Stimulated activated CD8-positive, alpha-beta memory T cell treated with anti-CD3 and anti-CD28 coated beads, Interleukin-15, amount 100 ng/mL, for 4 hours (primary cell): ENCODE measurements at places on chromosomes 5 and 9.

- DNase-seq = no peak
Measured at GRCh38 chr9:68933434-68934328, 80.2 kb downstream of the PRKACG start.

DNA sequence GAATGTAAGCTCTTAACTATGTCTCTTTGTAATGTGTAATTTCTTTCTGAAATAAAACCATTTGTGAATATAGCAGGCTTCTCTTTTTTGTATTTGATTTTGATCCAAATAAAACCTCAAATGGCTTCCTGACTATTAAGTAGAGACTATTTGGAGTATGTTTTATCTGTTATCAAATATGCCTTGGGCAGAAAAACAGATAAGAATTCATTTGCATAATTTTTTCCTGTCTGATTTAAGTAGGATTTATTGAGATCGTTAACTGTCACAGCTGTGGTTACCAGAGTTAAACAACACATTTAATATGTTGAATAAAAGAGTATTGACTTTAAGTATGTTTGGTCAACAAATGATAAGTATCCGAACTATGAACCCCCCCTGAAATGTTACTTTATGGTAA, 104.9 kb downstream of the MELK start:
- no peak for DNase-seq

GRCh38 chr9:69945671-69946141, 97.9 kb upstream of the MAMDC2 start:
- no peak for DNase-seq

- no peak for DNase-seq
Measured at GRCh38 chr5:166507810-166508425, 1783.5 kb upstream of the WWC1 start.

DNA sequence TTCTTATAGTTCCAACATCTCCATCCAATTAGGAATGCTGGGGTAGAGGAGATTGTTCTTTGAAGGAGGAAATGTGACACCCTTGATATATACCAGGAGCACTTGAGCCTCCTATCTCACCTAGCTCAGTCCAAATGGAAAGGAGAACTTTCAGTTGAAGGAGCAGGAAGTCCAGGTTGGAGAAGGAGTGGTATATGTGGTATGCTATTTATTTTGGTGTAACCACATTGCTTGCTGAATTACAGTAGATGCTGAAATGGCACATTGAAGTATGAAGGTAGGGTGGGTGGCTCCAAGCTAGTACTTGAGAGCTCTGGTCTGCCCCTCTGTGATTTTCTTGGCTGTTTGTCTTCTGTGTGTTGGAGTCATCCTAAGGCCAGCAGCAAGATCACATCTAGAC, 6.1 kb downstream of the CSNK1G3 start:
- no peak for DNase-seq

DNA sequence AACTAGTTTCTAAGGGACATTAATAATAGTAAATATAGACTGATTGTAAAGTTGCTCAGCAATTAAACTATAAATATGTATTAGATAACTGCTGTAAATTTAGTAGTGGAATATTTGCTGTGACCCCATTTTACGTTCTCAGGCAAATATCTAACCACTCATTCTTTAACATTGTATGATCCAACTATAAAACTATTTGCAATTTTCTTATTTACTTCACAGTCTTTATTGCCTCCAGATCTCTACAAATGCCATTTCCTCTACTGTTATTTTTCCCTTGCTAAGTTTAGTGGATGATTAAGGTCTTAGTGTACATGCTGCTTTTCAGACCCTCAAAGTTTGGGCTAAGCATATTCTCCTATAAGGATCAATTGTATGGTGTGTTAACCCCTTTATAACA, 526.2 kb upstream of the ST8SIA4 start:
- no peak for DNase-seq

- no peak for DNase-seq
Measured at GRCh38 chr5:14373685-14374084, 207.9 kb upstream of the OTULINL start.

- no peak for DNase-seq
Measured at GRCh38 chr5:58934629-58935097, 351.8 kb downstream of the RAB3C start.

- no peak for DNase-seq
Measured at GRCh38 chr5:41364346-41364745, 146.1 kb downstream of the PLCXD3 start.

DNA sequence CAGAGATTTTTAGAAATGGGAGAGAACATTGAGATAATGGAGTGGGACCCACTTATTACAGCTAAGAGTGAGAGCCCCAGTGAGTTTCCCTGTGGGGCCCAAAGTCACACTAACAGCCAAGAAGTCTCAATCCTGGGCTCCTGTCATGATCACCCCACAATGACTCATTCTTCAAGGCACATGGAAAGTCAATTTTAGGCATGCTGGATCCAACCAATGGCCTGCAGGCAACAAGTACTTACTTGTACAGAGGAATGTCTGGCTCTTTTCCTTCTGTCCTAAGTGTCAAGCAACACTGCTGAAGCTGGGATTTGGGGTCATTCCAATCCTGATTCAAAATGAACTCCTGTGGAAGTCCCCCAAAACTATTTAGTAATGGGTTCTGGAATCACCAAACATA, 123.1 kb downstream of the DROSHA start:
- DNase-seq = no peak

GRCh38 chr5:10577371-10578292, 13.8 kb downstream of the ANKRD33B start:
- no peak for DNase-seq

DNA sequence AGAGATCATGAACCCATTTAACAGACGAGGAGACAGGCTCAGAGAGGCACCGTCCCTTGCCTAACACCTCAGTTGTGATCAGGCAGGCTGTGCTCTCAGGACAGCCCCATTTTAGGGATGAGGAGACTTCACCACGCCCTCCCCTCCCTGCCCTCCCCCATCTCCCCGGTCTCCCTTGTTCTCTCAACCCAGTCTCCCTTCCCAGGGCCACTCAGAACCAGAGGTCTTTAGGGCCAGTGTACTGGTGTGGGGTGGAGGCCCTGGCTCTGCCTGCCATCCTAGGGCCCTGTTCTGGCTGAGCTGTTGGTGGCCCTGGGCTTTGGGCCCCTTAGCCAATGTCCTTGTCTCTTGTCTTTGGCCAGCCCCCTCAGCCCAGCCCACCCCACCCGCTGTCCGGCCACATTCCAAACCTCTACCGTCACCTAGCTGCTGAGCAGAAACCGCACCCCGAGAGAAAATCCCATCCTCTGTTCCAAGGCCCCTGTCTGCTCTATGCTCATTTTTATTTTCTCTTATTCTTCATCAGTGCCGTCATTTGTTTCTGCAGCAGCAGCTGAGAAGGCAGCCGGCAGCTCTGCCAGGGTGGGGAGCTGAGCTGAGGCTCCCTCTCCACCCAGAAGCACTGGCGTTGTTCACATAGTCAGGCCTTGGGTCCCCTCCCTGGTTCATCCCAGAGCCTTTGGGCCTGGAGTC, 33.9 kb downstream of the OLFML2A start:
- no peak for DNase-seq

DNA sequence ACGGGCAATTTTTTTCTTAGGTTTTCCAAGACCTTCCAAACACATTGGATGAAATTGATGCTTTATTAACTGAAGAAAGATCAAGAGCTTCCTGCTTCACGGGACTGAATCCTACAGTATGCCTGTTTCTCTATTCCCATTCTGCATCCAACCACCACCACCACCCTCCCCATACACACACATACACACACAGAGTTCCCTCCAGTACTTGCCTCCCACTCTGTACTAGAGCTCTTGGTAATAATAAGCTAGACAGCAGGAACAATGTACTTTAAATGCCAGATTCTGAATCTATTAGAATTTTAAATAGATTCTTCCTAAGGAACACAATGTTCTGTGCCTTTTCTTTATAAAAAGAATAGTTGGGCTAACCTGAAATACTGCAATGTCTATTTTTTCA, 67.4 kb downstream of the KLF9 start:
- no peak for DNase-seq

DNA sequence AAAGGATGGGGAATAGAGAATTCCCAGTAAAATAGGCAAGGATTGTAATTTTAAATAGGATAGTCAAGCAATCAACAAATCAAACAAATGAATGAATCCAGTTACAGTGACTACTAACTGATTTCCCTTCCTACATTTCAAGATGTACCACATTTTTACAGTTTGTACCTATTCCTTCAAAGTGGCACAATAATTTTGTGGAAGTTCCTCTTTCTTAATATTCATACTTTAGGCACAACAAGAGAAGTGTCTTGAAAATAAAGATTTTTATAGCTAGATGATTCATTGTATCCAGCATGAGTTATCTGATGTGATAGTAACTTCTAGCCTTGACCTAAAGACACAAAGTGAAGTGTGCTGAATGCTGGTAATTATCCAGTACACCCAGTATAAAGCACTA, 122.2 kb upstream of the ACOT12 start:
- no peak for DNase-seq

DNA sequence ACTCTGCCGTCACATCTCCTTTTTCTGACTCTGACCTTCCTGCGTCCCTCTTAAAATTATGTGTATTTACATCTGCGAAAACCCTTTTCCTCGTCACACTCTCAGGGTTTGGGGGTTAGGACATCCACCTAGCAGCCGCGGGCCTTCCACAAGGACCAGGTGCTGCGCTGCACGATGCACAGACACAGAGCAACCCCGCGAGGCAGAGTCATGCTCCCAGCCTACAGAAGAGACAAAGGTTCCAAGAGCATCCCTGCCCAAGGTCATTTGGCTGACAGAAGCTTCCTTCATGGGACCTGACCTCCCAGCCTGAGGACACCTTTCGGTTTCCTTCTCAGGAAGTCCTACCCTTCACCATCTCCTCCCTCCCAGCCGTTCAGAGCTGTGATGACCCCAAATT, 118.6 kb upstream of the SARDH start:
- DNase-seq = no peak

DNA sequence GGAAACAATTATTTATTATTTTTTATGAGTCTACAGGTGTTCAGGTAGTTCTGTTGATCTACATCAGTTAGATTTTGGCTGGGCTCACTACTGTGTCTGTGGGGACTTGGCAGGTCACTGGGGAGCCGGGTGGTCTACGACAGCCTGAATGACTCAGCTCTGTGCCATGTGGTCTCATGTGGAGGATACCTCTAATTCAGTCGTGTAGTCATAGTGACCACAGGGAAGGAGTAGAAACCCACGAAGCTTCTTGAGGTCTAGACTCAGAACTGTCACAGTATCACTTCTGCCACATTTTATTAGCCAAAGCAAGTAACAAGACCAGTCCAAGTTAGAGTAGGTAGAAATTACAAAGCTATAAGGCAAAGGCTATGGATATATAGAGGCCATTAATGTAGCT, 64.7 kb upstream of the GRAMD2B start:
- DNase-seq = no peak

GRCh38 chr9:108182950-108183381, 672.8 kb downstream of the ACTL7B start:
- no peak for DNase-seq

DNA sequence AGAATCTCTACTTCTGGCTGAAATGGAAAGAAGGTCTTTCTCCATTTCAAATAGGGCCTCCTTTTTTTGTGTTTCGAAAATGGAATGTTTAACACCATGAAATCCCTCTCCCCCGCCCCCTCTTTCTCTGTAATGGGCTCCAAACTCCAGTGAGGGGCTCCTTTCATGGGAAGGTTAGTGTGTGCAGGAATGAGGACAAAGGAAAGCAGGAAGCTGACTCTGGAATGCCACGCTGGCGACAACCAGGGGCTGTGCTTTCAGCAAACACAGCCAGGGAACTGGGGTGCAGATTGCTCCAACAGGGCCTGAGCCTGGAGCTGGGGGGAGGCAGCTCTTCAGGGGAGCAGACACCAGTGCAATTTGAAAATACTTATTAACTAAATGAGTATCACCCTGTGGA, 82.8 kb downstream of the CRB2 start:
- DNase-seq = no peak

- no peak for DNase-seq
Measured at GRCh38 chr9:7691909-7692308, 107.7 kb downstream of the DMAC1 start.

DNA sequence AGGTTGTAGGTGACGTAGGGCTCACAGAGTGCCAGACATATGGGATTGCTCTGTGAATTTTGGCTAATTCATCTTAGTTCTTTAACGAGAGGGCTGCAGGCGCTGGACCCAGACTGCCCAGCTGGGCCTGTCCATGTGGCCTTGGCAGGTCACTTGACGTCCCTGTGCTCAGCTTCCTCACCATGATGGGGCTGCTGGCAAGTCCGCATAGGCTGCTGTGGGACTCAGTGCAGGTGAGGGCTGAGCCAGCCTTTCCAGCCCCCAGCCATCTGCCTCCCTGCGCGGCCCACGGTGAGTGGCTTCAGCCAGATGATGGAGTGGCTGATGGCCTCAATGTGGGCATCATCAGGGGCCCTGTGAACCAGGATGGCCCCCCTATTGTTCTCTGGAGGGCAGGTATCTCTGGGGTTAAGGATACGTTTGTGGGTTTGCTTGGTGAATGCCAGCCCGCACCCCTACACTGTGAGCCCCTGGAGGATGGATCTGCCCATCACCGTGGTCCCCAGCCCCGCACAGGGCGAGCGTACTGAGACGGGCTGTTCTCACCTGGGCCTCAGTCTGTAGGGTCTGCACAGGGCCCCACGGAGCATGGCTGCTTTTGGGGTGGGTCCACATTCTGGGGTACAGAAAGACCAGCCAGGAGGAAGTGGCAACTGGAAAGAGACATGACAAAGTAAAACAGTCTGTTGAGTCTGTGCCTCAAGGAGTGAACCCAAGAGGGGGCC, 3.7 kb downstream of the CARD19 start:
- no peak for DNase-seq

- DNase-seq = no peak
Measured at GRCh38 chr5:10914741-10915480, 153.9 kb upstream of the DAP start.

GRCh38 chr9:111925017-111925770, 28.6 kb downstream of the UGCG start:
- no peak for DNase-seq

DNA sequence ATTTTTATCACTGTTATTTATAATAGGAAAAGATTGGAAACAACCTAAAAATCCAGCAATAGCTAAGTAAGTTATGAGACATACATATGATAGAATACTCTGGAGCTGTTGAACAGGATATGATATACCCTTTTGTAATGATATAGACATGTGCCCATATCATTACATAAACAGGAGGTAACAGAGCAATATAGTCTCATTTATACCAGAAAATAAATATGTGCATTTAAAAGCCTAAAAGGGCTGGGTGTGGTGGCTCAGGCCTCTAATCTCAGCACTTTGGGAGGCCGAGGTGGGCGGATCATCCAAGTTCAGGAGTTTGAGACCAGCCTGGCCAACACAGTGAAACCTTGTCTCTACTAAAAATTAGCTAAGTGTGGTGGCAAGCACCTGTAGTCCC, 2.3 kb upstream of the FABP6 start:
- DNase-seq = no peak

DNA sequence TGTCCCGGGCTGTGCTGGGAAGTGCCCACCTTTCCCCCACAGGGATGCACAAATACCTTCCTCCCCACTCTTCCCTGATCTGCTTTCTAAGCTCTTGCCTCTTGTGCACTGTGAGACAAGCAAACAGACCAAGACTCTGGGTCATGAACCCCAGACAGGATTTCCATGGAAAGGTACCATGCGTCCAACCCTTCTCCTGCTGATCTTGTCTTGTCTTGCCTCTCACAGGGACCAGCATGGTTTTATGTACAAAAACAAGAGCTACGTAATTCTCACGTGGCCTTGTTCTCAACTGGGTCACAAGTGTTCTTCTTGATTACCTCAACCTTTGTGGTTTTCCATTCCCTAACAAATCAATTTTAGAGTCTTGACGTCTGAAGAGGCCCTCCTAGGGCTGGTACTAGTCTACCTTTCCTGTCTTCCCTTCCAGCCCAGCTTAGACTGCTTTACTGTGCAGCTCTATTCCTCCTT, 176.5 kb upstream of the MAP3K1 start:
- no peak for DNase-seq

- no peak for DNase-seq
Measured at GRCh38 chr9:76374783-76375559, 19.3 kb downstream of the RFK start.
